CD8-positive, alpha-beta memory T cell (primary cell): ENCODE measurements at places on chromosomes 12 and 14.

- H3K4me1 ChIP-seq: no peaks in the 10 kb centered on the region
- H3K36me3 ChIP-seq: peaks cover 12% of the 10 kb centered on the region
- no peak overlapping the region for H3K4me3 ChIP-seq
- no peaks in the 10 kb centered on the region for H3K27me3 ChIP-seq
- no peak overlapping the region for H3K27ac ChIP-seq
- DNase-seq: no peak
These were observed 6.8 kb downstream of the ACAD10 start for GRCh38 chr12:111692575-111693210.

DNA sequence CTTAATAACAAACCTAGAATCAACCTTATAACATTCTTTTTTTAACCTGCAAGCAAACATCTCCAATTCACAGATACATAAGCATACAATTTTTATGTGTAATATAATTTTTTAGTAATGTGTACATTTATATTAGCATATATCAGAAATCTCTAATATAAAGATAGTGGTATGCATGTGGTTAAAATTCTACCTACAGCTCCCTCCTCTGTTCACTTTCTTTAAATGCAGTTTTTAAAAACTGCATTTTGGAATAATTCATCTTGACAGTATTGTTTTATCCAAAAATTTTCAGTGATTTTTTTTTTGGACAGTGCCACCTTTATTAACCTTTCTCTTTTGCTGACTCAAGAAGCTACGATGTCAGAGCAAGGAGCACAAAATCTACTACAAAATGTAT lies 13.2 kb upstream of the RXYLT1 start:
- no peaks in the 10 kb centered on the region for H3K4me1 ChIP-seq
- no peak for DNase-seq
- H3K36me3 ChIP-seq: no peaks in the 10 kb centered on the region
- no peak overlapping the region for H3K27ac ChIP-seq
- no peaks in the 10 kb centered on the region for H3K27me3 ChIP-seq
- no peak overlapping the region for H3K4me3 ChIP-seq

DNA sequence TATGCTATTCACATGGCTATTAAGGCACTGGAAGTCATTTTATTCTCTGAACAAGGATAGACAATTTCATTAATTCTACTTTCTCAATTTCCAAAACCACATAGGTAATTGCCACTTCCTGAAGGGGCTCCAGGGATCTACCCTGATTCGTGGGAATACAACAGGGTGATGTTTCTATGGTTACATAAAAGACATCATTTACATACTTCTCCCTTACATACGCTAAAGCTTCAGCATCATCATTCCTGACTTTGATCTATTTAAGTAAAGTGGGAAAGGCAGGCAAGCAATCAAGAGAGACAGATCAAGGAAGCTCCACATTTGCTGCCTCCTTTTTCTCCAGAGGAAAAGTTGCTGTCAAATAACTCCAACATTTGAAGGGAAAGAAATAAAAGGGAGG lies 118.8 kb upstream of the SINHCAF start:
- no peaks in the 10 kb centered on the region for H3K4me1 ChIP-seq
- DNase-seq: no peak
- no peak overlapping the region for H3K27ac ChIP-seq
- no peaks in the 10 kb centered on the region for H3K36me3 ChIP-seq

- H3K4me3 ChIP-seq: no peak overlapping the region
- no peaks in the 10 kb centered on the region for H3K27me3 ChIP-seq
- H3K36me3 ChIP-seq: no peaks in the 10 kb centered on the region
- no peak for DNase-seq
- H3K4me1 ChIP-seq: peaks cover 6% of the 10 kb centered on the region
These were observed 77.9 kb upstream of the PLXNC1 start for GRCh38 chr12:94070520-94070919.

DNA sequence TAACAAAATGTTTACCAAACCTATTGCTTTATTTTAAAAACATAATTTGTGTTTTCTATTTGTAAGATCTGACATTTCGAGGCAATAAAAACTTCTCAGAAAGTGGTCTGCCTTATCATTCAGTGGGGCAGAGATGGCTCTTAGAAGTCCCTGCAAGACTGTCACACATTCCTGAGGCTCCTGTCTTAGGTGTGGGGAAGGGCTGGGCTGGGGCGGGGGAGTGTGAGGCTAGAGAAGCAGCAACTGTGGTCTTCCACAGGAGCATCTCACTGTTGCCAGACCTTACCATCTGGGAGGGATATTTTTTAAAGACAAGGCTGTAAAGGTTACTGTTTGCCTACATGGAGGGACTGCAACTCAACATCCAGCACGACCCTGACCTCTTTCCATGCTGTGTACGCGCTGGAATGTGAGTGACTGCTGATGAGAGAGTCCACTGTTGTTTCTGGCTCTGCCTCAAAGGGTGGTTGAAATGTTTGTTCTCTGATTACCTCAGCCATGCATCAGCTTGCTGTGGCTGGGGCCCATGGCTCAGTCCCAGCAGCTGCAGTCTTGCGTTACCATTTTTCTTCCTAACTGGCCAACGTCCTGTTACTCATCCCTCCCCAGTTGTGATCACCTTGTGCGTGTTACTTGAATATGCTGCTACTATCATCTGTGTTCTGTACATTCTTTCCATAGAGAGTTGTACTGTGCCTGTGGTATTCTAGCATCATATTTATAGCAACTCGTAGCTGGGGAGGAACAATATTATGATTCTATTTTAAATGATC lies 12.4 kb downstream of the ERG28 start:
- no peak for DNase-seq
- H3K4me1 ChIP-seq: no peaks in the 10 kb centered on the region
- no peak overlapping the region for H3K4me3 ChIP-seq
- peaks cover 25% of the 10 kb centered on the region for H3K36me3 ChIP-seq

- H3K27ac ChIP-seq: no peak overlapping the region
- DNase-seq: no peak
- peaks cover 8% of the 10 kb centered on the region for H3K27me3 ChIP-seq
- H3K4me3 ChIP-seq: no peak overlapping the region
- no peaks in the 10 kb centered on the region for H3K4me1 ChIP-seq
- no peaks in the 10 kb centered on the region for H3K36me3 ChIP-seq
These were observed 134.5 kb upstream of the C14orf180 start for GRCh38 chr14:104445086-104445485.

DNA sequence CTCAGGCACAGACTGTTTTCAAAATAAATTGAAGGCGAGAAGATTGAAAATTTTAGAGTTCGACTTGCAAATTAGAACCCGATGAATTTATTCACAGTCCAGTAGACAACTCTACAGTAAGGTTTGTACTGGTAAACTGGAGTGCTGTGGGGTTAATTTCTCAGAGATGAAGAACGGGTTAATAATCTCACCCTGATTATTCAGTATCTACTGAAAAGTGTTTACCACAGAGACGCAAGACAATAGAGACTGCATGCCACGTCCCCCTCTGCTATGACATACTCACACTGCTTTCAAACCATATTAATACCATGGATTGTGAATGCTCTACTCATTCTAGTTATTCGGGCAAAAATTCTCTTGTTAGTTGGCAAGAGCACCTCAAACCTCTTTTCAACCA lies 36.1 kb downstream of the CFL2 start:
- no peaks in the 10 kb centered on the region for H3K27me3 ChIP-seq
- no peaks in the 10 kb centered on the region for H3K36me3 ChIP-seq
- no peak overlapping the region for H3K4me3 ChIP-seq

DNA sequence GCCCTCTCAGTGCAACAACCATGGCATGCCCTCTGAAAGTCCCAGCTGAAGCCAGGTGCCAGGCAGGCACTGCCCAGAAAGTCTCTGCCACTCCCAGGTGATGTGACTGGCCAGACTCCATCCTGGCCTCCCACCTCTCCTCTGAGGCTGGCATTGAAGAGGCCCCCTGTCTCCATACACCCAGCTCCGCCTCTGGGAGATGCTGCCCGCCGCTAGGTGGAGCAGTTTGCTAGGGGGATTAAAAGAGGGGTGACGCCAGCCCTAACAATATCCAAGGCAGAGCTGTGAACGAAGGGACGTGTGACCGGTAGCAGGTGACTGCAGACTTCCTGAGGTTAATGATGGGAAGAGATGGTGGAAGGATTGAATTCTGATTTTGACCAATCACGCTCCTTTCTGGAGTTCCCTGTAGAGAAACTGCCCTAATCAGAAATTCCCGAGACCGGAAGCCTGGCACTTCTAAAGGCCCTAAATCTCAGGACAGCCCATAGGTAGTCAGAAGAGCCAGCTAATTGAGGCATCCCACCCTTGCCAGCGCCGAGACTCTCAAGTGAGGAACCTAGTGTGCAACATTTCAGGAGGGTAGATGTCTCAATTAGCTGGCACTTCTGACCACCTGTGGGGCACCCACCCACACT lies 8.3 kb upstream of the PLEK2 start:
- H3K27ac ChIP-seq: no peak overlapping the region
- no peaks in the 10 kb centered on the region for H3K36me3 ChIP-seq
- no peaks in the 10 kb centered on the region for H3K4me1 ChIP-seq
- DNase-seq: peak; percentile 6
- H3K4me3 ChIP-seq: no peak overlapping the region

GRCh38 chr12:75587340-75588106 lies 76.1 kb upstream of the KRR1 start:
- H3K27me3 ChIP-seq: no peaks in the 10 kb centered on the region
- H3K4me3 ChIP-seq: no peak overlapping the region
- no peak overlapping the region for H3K27ac ChIP-seq
- H3K4me1 ChIP-seq: no peaks in the 10 kb centered on the region
- no peaks in the 10 kb centered on the region for H3K36me3 ChIP-seq
- no peak for DNase-seq

- no peaks in the 10 kb centered on the region for H3K36me3 ChIP-seq
- H3K4me1 ChIP-seq: peaks cover 31% of the 10 kb centered on the region
- H3K4me3 ChIP-seq: no peak overlapping the region
- no peaks in the 10 kb centered on the region for H3K27me3 ChIP-seq
- H3K27ac ChIP-seq: no peak overlapping the region
These were observed 92.7 kb downstream of the B4GALNT3 start for GRCh38 chr12:552466-552865.

DNA sequence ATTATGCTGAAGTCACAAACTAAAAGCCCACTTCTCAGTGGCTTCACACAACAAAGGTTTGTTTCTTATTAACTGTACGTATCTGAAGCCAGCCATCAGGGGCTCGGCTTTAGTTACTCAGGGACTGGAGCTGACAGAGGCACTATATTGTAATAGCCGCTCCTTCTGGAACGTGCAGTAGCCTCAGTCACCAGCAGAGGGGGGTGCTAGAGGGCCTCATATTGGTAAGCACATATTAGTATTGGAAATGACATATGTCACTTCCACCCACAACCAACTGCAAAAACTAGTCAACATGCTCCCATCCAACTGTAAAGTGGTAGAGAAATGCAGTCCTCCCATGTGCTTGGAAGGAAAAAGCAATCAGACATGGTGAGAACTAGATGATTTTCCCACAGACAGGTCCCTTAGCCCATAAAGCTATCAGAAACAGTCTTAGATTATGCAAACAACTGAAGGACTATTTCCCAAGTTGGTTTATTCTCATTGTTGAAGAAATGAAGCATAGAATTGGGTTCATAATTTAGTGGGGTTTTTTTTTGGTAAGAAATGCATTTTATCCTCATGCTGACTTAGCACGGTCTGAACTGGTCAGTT lies 183.6 kb upstream of the G2E3 start:
- no peaks in the 10 kb centered on the region for H3K36me3 ChIP-seq
- H3K4me3 ChIP-seq: no peak overlapping the region
- H3K27me3 ChIP-seq: no peaks in the 10 kb centered on the region
- H3K27ac ChIP-seq: no peak overlapping the region

- H3K4me3 ChIP-seq: no peak overlapping the region
- H3K27ac ChIP-seq: no peak overlapping the region
- no peaks in the 10 kb centered on the region for H3K36me3 ChIP-seq
- DNase-seq: no peak
These were observed 76.1 kb downstream of the RASSF8 start for GRCh38 chr12:26034371-26035142.

DNA sequence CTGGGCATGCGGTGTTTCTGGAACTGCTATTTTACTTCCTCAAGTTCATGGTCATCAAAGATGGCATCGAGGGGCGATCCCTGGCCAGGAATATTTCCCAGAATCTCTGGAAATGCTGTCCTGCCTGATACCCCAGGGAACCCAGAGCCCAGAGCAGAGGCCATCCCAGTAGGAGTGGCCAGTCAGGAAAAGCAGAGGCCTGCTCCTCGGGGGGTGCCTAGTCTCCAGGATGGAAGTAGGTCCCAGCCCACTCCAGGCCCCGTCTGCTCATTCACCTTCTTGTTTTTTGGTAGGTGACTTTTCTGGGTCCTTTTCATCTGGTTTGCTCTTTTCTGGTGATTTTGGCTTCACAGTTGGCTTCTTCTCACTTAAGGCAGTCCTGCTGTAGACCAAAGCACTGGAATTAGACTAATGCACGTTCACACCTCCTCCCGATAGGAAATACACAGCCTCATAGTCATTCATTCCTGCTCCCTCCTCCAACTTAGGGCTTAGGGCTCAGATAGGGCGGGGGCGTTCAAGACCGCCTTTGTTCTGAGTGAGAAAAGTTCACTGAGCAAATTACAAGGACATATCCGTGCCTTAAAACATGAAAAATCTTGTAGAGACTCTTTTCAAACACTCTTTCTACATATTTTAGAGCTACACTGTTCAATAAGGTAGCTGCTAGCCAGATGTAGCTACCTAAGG lies 51.1 kb downstream of the TRAFD1 start:
- peaks cover 18% of the 10 kb centered on the region for H3K36me3 ChIP-seq
- DNase-seq: no peak
- no peaks in the 10 kb centered on the region for H3K27me3 ChIP-seq
- no peak overlapping the region for H3K27ac ChIP-seq
- no peak overlapping the region for H3K4me3 ChIP-seq
- H3K4me1 ChIP-seq: no peaks in the 10 kb centered on the region

DNA sequence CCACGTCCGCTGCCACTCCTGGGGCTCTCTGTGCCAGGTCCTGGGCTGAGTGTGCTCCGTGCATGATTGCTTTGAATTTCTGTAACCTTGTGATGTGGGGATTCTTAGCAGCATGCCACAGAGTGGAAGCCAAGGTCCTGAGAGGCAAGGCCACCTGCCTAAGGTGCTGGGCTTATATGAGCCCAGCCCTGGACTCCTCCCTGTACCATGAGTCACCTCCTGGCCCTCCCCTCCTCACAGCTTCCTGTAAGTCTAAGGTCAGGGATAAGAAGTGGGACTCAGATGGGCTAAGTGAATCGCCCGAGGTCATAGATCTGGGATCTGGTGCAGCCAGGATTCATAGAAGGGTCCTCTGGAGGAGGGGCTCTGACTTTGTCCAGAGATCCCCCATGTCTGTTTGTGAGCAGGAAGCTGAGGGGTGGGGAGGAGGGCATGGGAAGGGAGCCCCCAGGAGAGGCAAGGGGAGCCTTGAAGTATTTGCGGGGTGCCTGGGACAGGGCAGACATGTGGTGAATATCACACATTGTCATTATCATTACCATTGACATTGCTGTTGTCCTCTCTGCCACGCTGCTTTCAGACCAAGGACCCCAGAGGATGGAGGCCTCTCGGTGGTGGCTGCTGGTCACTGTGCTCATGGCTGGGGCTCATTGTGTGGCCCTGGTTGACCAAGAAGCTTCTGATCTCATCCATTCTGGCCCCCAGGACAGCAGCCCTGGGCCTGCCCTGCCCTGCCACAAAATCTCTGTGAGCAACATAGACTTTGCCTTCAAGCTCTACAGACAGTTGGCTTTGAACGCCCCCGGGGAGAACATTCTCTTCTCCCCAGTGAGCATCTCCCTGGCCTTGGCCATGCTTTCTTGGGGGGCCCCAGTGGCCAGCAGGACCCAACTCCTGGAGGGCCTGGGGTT lies 28.8 kb downstream of the SERPINA3 start:
- DNase-seq: no peak
- H3K4me1 ChIP-seq: no peaks in the 10 kb centered on the region
- no peaks in the 10 kb centered on the region for H3K27me3 ChIP-seq
- H3K4me3 ChIP-seq: no peak overlapping the region
- no peaks in the 10 kb centered on the region for H3K36me3 ChIP-seq

- H3K4me3 ChIP-seq: no peak overlapping the region
- H3K27ac ChIP-seq: no peak overlapping the region
- no peaks in the 10 kb centered on the region for H3K4me1 ChIP-seq
- no peaks in the 10 kb centered on the region for H3K27me3 ChIP-seq
- no peak for DNase-seq
These were observed 409.5 kb downstream of the SLC6A15 start for GRCh38 chr12:84502907-84503787.
